ENCODE measurements at places on chromosomes 4 and X.

DNA sequence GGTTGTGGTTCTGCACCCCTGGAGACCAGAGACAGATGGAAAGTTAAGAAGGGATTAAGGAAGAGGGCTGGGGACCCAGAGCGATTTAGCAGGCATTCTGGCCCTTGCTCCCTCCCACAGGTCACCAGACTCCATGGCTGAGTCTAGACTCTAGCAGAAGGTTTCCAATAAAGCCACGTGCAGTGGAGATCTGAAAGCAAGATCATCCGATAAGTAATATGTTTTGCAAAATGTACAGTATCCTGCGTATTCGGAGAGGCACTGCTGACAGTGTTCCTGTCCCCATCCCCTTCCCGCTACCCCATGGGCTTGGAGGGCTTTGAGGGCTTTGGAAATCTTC, 531 bp upstream of the GPRIN3 start:
- no peak for DNase-seq

- DNase-seq = no peak
Measured at GRCh38 chr4:130143656-130144055, 1047.7 kb downstream of the C4orf33 start.

DNA sequence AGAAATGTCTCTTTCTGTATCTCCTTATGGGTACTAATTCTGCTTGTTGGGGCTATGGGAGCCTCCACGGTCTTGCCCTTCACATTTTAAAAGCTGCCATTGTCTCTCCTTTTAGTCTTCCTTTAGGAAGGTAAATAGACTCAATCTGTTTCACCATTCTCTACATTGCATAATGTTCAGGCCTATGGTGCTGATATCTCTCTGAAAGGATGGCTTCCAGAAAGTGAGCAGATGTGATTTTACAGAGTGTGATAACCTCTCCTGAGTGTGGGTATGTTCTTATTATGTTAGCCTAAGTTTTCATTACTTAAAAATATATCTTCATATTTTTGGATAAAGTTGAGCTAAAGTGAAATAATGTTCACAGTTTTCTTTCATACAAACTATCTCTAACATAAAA, 254.0 kb upstream of the PITX2 start:
- no peak for DNase-seq

- no peak for DNase-seq
Measured at GRCh38 chr4:30245140-30245539, 475.0 kb upstream of the PCDH7 start.

DNA sequence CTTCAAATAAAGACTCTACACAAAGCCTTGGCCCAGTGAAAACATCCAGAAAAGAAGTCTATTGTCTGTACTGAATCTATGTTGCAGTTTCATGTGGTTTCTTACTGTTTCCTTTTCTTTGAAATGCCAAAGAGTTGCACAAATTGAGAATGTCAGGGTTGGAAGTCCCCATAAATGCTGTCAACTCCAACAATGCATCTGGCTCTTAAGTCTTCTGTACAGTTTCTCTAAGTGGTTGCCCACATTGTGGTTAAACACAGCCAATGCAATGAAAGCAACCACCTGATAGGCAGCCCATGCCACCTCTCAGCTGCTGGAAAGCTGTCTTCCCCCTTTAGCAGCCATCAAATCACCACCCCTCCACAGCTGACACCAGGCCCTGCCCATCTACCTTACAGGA, 67.2 kb upstream of the C1GALT1C1 start:
- no peak for DNase-seq

- DNase-seq = no peak
Measured at GRCh38 chr4:40875507-40876150, 125.9 kb downstream of the NSUN7 start.

GRCh38 chr4:7812921-7813320, 126.7 kb downstream of the AFAP1 start:
- DNase-seq = no peak

GRCh38 chr4:33626221-33626620, 2618.1 kb downstream of the ARAP2 start:
- DNase-seq = no peak

Data from esophagus squamous epithelium (tissue), 5 donors.